ENCODE measurements at places on chromosomes 7 and 10. TPM values are rescaled to one million over a fixed set of nuclear protein-coding genes. Genes with fewer than 3 reads are reported as not detected.

- DNase-seq = no peak
Measured at GRCh38 chr10:71995449-71995848, 31.3 kb downstream of the CHST3 start.

DNA sequence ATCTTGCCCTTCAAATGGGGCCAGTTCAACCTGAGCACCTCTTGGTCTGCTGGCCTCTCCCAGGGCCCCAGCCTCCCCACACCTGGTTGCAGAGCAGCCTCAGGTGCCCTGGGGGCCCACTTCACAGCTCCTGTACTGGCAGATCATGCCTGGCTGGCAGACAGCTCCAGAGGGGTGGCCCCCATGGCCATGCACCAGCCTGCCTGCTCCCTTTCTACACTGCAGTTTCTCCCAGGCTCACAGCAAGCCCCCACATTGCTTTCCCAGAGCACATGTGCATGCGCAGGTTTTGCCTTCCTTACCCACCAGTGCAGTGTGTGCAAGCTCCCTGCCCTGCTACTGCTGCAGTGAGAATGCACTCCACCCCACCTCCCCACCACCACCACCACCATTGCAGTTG, 9.8 kb upstream of the MIOS start:
- DNase-seq = no peak

GRCh38 chr7:15874774-15875173, 188.3 kb upstream of the MEOX2 start:
- DNase-seq = no peak

DNA sequence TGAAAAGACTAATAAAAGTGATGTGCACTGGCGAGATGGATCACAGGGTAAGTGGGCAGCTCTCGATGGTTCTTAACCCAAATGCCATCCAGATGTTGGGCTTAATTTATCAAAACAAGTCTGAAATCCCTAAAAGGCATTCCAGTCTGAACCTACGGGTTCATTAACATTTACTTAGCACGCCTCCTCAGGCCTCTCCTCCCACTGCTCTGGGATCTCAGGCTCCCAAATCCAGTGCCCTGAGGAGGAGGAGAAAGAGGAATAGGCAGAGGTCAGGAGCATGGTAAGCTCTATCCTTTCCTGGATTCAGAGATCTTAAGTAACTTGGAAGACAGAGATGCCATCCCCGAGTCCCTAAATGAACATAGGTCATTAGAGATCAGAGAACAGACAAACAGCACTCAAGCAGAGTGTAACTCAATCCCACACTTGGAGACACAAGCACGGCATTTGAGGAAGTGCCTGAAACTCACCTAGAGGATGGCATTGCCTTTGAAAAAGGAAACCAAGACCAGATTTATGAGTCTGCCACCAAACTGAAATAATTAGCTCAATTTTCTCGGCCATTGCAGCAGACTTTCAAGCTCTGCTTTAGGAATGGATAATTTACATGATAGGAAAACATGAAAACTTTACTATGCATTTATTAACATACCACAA, 140.9 kb downstream of the CXCL12 start:
- DNase-seq = peak; percentile 21

DNA sequence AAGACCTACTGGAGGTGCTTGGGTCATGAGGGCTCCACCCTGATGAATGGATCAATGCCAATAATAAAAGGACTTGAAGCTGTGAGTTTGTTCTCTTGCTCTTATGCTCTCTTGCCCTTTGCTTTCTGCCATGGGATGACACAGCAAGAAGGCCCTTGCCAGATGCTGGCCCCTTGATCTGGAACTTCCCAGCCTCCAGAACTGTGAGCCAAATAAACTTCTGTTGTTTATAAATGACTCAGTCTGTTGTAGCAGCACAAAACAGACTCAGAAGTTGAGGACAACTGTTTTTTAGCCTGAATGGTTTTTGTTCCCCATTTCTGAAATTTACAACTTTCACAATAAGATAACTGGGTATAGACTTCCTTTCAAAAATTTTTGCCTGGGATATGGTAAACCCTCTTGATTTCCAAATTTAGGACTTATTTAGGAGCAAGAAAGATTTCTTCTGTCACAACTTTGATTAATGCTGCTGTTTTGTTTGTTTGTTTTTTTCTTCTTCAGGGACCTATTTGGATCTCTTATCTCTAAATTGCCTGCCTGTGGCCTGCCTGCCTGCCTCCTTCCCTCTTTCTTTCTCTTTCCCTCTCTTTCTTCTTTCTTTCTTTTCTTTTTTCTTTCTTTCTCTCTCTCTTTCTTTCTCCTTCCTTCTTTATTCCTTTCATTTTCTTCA, 12.1 kb downstream of the ENTPD1 start:
- DNase-seq = no peak

MCU gene
- total RNA-seq = 61.9 TPM

DNA sequence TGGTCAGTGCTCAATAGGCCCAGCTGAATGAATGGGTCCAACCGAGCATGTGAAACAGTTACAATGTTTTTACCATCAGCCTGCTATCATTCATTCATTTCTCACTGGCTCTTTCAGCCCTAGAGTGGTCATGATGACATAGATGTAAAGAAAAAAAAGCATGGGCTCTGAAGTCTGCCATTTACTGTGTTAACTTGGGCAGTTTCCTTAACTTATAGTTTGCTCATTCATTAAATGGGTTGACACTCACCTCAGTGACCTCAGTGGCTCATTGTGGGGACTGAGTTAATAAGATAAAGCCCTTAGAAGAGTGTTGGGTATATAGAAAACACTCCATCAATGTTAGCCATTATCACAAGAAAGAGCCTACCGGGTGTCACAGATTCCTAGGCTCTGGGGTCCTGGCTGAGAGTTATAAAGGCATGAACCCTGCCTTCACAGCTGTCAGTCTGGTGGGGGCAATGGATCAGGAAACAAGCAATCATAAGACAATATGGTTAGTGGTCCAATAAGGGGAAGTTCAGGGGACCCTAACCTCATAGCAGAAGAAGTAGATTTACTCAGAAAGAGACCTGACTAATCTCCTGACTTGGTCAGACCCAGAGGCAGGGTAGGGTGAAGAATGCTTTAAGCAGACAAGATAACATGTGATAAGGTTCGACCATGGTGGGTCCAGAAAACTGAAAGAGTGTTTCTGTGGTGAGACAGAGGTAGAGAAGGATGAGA, 29.7 kb upstream of the GPAM start:
- DNase-seq = no peak

- DNase-seq = no peak
Measured at GRCh38 chr10:42543840-42544372, 94.5 kb downstream of the ZNF33B start.

HYAL4 gene
- total RNA-seq = not detected

GRCh38 chr10:69262292-69262751, 16.0 kb upstream of the HK1 start:
- DNase-seq = no peak

GRCh38 chr7:114109721-114110120, 190.9 kb upstream of the PPP1R3A start:
- no peak for DNase-seq

COL1A2 gene
- not detected for total RNA-seq

All from PC-9 (cell line).